ENCODE measurements at places on chromosomes 1 and 21.

DNA sequence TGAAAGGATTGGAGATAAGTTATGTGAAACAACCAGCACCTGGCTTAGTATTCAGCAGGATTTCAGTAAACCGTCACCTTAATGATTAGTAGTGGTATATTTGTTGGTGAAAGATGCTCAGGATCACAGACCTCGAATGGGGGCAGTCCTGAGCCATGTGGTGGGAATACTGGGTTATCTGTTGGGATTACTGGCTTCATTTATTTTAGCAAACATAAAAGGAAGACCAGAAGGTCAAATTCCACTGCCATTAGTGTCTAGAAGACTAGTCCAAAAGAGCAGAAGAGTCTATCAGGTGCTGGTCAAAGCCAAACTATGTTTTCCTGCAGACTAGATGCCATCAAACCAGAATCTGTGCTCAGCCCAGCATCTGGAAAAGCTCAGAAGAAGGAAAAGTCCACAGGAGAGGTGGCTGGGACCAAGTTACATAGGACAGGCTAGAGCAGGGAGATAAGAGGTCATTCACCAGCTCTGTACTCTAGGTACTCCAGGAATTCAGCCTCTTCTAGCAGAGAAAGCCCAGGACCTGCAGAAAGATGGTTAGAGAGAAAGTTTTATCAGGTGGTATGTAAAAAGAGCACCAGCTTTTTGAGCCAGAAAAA, 343.4 kb downstream of the PLPP3 start:
- no peak for DNase-seq

DNA sequence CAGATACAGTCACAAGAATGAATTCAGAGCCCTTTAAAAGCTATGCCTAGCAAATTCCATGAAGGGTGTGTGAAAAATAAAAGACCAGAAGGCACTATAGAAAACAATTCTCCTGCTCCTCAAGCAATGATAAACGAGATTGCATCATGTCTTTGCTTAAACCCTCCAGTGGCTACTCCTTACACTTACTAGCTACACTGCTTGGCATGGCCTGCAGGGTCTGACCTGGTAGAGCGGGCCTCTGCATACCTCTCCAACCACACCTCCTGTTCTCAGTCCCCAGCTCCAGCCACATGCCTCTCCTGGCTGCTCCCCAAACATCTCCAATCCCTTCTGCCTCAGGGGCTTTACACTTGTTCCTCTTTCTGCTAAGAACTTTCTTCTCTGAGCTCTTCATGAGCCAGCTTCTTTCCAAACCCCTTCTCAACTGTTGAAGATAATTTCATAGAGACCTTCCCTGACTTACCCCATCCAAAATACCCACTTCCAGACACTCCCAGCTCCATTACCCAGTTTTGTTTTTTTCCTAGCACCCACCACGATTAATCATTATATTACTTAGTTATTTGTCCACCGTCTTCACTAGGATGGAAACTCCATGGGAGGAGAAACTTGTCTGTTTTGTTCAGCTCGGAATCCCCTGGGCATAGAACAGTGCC, 11.2 kb upstream of the CREG1 start:
- DNase-seq = no peak

DNA sequence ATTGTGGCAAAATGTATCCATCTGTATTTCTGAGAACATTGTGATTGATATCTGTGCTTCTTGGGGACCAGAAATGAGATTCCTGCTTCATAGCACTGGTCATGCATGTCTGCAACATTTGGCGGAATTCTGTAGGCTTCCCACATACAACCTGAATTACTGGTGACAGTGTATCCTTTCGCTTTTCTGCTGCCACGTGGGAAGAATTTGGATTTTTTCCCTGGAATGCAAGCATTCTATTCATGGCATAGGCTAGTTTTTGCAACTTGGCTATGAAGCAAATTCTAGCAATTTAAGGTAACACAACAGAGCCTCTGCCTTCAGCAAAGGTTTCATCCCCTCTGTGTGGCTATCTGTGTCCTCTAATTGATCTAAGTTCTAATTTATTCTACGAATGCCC, 85.9 kb downstream of the BCAR3 start:
- no peak for DNase-seq

DNA sequence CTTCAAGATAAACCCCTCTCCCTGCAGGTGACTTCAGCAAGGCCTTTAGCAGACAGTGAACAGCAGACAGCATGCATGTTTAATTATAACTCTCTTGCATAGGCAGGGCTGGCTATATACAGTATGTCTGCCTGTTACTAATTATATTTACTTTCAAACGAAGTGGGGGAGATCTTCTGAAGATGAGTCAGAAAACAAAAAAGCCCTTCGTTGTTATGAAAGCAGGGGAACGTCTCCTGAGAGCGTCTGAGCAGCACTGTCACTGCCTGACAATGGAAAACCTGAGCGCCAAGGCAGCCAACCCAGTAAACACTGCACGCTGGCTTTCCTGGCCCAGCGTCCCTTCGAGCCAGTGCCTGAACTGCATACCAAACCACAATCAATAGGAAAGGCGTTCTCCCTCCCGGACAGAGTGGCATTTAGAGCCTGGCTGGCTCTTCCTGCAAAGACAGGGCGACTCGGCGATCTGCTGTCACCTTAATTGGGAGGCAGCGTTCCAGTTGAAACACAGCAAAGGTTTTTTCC, 54.1 kb downstream of the TOMM20 start:
- DNase-seq = peak; percentile 19

DNA sequence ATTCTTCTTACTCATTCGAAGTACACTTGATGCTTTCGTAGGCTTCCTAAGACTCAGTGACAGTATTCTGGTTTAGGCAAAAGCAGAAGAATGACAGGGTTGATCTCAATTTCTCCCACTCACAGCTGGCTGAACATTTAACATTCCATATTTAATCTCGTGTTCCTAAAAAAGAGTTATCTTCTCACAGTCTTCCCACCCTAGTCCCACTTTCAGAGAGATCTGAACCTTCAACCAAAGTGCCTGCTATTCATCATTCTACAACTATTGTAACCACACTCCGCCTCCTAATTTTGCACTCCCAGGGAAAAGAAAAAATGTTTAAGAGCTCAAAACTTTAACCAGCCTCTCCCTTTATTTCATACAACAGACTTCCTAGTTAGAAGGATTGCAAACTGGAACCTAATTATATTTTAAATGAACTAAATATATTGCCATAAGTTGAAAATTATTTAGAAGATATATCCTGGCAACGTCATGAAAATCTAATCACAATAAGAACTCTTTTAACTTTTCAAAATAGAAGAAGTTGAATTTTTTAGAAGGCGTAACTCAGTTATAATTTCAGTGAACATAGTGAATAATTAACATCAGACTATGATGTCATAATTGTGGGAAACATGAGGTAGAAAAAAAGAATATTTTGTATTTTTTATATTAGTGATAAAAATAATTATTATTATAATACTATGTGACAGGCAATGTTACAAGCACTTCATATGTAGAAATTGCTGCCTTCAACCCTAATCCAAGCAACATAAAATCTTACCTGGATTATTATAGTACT, 540.9 kb upstream of the ADGRL2 start:
- no peak for DNase-seq

GRCh38 chr1:231172411-231172810, 10.6 kb downstream of the TRIM67 start:
- no peak for DNase-seq

DNA sequence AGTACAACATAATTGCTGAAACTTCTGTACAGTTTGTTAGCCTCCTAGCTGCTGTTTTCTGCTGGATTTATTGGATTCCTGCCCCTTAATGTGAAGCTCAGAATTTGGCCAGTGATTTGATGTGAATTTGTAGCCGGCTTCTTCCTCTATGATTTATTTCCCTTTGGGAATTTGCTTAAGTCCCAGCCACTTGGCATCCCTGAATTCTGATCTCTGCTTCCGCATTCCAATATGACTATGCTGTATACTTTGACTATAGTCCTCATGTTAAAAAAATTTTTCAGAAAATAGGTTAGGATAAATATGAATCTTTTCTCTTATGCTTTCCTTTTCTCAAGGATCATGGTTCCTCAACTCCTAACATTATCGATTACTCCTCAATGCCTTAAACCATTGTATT, 12.4 kb upstream of the LRIF1 start:
- DNase-seq = no peak

GRCh38 chr1:109208394-109208793, 5.3 kb upstream of the SARS1 start:
- DNase-seq = no peak

DNA sequence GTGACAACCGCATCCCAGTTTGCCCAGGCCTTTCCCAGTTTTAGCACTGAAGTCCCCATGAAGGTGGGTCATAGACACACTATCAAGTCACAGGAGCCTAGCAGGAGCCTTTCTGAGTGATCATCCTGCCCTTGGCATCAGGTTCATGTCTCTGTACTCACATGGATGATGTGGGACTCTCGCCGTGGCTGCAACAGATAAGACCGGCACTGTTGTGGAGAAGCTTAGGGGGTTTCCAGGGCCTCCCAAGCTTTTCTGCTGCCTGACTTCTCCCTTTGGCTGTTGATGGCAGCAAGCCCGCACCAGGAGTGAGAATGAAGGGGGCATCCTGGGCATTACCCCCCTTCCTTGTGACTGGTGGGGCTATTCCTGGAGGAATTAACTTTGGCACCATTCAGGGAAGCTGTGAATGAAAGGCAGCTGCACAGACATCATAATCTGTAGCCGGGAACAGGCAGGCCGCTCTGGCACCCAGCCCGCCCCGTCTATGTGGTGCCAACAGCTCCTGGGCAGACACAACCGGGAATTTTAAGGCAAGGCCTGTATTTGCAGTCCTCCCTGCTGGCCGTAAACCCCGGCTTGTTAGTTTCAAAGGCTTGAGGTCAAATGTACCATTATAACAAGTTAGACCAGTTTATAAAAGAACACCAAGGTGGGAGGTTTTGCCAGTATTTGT, 148.6 kb downstream of the HUNK start:
- no peak for DNase-seq
